ENCODE measurements at places on chromosomes 3 and 15.

- DNase-seq = no peak
These were observed 10.4 kb downstream of the TGM5 start for GRCh38 chr15:43256341-43256740.

DNA sequence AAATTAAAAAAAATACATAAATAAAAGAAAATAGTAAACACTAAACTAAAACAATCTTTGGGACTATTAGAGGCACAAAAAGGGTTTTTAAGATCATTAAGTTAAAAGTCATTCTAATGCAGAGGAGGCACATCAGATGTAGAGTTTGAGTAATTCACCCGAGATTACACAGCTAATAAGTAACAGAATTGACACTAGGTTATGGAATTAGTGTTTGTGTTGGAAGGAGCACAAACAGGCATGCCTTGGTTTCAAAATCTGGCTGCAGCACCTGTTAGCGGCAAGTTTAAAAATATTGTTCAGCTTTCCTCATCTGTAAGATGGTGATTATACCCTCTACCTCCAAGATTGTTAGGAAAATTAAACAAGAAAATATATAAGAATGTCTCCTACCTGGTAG is 39.0 kb downstream of the RASA2 start:
- no peak for DNase-seq

DNA sequence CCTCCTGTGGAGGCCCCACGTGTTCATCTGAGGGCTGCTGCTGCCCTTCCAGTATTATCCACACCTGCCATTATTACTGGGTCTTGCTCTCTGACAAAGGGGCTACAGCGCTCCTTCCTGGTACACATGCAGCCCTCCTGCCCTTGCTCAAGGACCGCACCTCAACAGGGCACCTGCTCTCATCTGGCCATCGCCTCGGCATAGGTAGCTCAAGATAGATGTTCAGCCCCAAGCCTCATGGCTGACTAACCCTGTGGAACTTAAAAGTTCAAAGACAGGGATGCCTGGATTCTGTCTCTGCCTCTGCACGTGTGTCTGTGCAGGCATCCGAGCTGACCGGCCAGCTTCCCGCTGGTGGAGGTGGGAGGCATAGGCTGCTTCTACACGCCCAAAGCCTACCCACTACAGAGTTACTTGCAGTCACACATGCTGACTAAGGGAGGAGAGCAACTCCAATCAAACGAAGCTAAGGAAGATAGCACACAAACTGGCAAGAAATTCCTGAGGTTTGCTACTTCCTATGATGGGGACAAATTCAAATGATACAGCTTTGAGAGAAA is 152.5 kb upstream of the ATP10A start:
- DNase-seq = no peak

DNA sequence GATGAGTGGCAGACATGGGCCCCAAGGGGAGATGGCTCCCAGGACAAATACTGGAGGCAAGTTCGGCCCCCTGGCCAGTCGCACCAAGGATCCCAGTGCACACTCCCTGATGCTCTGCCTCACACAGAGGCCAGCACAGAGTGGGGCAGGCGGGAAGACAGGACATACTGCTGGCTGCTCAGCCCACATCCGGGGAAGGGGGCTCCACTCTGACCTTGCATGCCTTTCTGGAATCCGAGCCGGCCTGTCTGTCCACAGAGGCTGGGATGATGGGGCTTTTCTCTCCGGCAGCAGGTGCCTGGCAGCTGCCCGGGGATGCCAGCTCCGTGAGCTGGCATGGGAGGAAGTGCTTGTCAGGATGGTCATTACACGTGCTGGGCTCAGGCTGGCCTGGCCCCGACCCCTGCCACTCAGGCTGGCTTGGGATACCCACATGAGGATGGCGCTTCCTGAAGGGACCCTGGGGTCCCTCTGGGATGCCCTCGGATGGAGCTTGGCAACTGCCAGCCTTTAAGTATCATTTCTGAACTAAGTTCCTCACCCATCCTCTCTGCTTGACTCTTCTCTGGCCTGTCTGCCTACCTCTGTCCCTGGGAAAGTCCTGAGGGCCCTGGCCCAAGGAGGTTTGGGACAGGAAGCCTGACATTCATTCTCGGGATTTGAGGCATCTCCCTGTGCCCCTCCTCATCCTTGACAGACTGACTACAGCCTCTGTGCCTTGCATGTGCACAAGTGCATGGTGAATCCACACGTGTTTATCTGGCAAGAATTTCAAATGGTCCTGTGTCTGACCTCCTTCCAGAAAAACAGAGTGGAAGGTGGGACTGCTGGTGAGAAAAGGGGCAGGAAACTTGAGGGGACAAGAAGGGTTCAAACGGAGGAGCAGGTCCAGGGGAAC is 46.5 kb downstream of the EXOG start:
- no peak for DNase-seq

- peak; percentile 59 for DNase-seq
These were observed 486 bp downstream of the LSG1 start for GRCh38 chr3:194671511-194671899.

GRCh38 chr15:63611177-63611576 is 14.0 kb downstream of the FBXL22 start:
- DNase-seq = no peak

GRCh38 chr3:11411956-11412355 is 139.8 kb downstream of the ATG7 start:
- DNase-seq = no peak

GRCh38 chr3:105800320-105800719 is 68.5 kb downstream of the CBLB start:
- DNase-seq = no peak

All from activated CD4-positive, alpha-beta T cell treated with anti-CD3 and anti-CD28 coated beads, Interleukin-2, Interleukin-6, amounts not matched to agents 100 ng/mL and 50 ng/mL, durations not matched to agents 16 hours and 8 hours (primary cell).